ENCODE measurements at places on chromosomes 1 and 21. TPM values are rescaled to one million over a fixed set of nuclear protein-coding genes. Genes with fewer than 3 reads are reported as not detected.

DNA sequence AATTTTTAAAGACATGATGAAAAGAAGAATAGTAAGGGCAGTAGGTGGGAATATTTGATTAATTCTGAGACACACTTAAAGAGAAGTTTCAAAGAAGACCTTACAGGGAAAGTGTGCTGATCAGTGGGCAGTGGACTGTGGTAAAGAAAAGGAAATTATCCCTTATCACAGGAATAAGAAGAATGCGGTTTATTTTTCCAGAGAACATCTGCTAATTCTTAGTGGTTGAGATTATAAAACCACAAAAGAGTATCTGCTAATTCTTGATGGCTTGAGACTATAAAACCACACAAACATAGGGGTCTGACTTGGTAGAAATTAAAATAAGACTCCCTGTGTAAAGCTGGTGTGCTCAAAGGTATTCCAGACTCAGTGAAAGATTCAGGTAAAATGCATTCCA lies 60.0 kb upstream of the KCTD3 start:
- no peak for DNase-seq

DNA sequence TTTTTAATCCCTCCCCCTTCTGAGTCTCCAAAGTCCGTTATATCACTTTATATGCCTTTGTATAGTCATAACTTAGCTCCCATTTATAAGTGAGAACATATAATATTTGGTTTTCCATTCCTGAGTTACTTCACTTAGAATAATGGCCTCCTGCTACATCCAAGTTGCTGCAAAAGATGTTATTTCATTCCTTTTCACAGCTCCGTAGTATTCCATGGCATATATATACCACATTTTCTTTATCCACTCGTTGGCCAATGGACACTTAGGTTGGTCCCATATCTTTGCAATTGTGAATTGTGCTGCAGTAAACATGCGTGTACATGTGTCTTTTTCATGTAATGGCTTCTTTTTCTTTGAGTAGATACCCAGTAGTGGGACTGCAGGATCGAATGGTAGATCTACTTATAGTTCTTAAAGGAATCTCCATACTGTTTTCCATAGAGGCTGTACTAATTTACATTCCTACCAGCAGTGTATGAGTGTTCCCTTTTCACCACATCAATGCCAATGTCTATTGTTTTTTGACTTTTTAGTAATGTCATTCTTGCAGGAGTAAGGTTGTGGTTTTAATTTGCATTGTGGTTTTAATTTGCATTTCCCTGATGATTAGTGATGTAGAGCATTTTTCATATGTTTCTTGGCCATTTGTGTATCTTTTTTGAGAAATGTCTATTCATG lies 12.3 kb downstream of the MAN1C1 start:
- DNase-seq = no peak

GRCh38 chr1:2248127-2248826 lies 20.2 kb downstream of the SKI start:
- DNase-seq = peak; percentile 63

Gene PRR9
- not detected for total RNA-seq

Gene BGLAP
- 3.0 TPM for total RNA-seq

Gene CCDC190
- 0.58 TPM for total RNA-seq

All from mucosa of gallbladder (tissue), 1 donor.